ENCODE measurements at places on chromosomes 16 and 17. TPM values are rescaled to one million over a fixed set of nuclear protein-coding genes. Genes with fewer than 3 reads are reported as not detected.

GRCh38 chr17:43782913-43783680 lies 2.9 kb downstream of the CFAP97D1 start:
- DNase-seq: no peak

Gene PIRT
- not detected for total RNA-seq

- no peak for DNase-seq
Measured at GRCh38 chr16:53740476-53740875, 36.5 kb downstream of the FTO start.

Gene KRTAP1-5
- total RNA-seq: not detected

Gene C16orf89
- not detected for total RNA-seq

GRCh38 chr17:64328859-64329531 lies 61.7 kb downstream of the PECAM1 start:
- no peak for DNase-seq

GRCh38 chr17:48970865-48971687 lies 2.7 kb upstream of the GIP start:
- no peak for DNase-seq

Gene KRTAP4-9
- 73.5 TPM for total RNA-seq

DNA sequence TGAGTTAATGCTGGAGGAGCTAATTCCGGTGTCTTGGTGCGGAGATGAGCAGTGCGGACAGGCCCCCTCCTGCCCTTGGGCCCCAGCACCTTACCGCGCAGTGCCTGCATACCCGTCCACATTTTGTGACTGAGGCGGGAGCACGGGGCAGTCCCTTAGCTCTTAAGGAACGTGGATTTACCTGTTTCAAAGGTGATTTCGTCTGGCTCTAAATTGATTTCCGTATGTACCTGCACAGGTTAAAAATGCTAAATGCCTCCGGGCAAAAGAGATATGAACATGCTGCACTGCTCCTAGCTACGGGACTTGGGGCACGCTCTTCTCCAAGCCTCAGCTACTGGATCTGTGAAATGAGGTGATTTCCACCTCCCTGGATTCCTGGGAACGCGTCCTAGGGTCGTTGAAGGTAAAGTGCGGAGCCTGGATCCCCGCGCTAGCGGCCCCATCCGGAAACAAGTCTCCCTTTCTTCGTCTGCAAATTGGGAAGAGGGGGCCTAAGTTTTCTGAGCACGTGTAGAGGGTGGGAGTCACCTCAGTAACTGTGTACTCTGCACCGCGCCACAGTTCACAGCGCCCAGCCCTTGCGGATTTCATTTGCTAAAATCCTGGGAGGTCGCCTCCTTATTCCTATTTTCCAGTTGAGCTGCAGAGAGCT lies 669 bp upstream of the CRISPLD2 start:
- no peak for DNase-seq

GRCh38 chr16:89043636-89044417 lies 49.8 kb upstream of the ACSF3 start:
- no peak for DNase-seq

Gene KIF2B
- total RNA-seq: not detected

DNA sequence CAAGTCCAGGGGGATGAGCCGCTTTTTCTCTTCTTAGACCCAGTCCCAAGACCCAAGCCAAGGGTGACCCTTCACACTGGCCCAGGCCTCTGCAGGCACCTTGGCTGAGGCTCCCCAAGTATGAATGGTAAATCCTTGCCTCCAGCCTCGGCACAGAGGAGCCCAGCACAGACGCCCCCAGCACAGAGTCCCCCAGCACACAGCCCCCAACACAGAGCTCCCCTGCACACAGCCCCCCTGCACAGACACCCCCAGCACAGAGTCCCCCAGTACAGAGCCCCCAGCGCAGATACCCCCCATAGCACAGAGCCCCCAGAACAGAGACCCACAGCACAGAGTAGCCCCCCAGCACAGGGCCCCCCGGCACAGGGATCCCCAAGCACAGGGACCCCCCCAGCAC lies 1.0 kb upstream of the MCRIP2 start:
- DNase-seq: no peak

- DNase-seq: no peak
Measured at GRCh38 chr16:26594666-26595065, 472.1 kb upstream of the C16orf82 start.

Gene WFIKKN2
- 0.61 TPM for total RNA-seq

DNA sequence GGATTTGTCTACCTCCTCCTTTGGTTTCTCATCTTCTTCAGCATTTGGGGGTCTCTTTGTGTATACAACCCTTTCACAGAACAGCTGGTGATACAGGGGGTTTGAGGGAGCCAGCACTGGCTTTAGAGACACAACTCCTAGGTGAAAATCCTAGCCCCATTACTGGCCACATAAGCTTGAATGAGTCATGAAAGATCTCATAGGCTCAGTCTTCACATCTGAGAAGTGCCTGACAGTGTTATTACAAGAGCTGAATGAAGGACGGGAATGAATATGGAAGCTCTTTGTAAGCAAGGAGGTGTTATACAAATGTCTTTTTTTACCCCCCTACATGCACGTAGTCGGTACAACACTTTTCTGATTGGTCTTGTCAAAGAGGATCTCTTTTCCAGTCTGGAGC lies 1.7 kb upstream of the B4GALNT2 start:
- no peak for DNase-seq

DNA sequence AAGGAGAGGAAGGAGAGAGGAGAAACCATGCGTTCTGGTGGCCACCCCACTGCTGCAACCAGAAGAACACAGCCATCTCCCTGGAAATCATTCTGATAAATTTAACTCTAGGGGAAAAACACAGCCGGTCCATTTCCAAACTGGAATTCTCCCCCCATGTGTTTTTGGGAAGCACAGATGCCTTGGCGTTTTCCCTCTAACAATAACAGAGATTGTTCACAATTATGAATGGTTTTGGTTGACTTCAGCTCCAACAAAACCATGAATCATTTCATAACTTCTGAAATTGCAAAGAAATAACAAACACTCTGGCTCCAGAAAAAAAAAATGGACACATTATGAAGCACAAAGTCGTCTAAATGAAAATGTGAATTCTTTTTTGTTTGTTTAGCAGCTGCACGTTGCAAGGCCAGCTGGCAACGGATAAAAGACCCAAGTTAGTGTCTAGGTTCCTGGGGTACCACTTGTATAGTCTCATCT lies 46.2 kb downstream of the GNAO1 start:
- no peak for DNase-seq

Gene RHBDL3
- not detected for total RNA-seq

Gene OTOP3
- total RNA-seq: 2.3 TPM

Gene CHRNE
- 0.53 TPM for total RNA-seq

Gene CNGB1
- not detected for total RNA-seq

DNA sequence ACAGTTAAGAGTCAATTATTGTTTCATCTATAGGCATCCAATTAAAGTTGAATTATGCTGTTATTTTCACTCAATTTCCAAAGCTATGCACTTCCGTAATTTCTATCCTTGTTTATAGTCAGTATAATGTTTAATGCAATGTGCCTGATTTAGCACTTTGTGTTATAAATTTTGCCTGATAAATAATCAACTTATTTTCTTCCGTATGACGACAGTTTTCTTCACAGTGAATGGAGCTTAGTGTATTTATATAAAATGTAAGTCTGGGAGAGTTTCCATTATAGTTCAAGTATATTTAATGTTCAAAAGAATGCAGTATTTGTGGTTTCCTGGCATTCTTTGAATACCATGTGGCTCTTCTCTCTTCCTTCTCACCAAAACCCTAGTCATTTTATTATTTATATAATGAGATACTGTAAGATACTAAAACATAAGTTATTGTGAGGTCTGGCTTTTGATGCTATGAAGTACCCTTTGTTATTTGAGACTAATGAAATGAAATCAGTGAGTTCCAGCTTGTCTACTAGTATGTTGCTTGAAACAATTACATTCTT lies 240.6 kb downstream of the PRKCA start:
- DNase-seq: no peak

- no peak for DNase-seq
Measured at GRCh38 chr17:60141111-60142018, 8.4 kb upstream of the CA4 start.

Gene IGF2BP1
- total RNA-seq: not detected

Gene TTLL6
- not detected for total RNA-seq

Gene CDH1
- total RNA-seq: 185 TPM

- no peak for DNase-seq
Measured at GRCh38 chr17:33016920-33017319, 25.3 kb downstream of the SPACA3 start.

DNA sequence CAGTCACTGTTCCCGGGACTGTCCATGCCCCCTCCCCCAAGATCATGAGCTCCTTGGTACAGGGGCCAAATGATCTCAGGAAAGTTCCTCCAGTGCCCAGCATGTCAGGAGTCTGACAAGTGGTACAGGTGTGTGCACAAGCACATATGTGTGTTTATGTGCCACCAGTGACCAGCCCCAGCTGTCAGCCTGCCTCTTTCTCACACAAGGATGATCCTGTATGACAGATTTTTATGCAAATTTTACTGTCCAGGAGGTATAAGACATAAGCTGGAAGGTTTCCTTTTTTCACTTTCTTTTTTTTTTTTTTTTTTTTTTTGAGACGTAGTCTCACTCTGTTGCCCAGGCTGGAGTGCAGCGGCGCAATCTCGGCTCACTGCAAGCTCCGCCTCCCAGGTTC lies 31.4 kb upstream of the GFOD2 start:
- DNase-seq: no peak

Gene CLDN6
- not detected for total RNA-seq

DNA sequence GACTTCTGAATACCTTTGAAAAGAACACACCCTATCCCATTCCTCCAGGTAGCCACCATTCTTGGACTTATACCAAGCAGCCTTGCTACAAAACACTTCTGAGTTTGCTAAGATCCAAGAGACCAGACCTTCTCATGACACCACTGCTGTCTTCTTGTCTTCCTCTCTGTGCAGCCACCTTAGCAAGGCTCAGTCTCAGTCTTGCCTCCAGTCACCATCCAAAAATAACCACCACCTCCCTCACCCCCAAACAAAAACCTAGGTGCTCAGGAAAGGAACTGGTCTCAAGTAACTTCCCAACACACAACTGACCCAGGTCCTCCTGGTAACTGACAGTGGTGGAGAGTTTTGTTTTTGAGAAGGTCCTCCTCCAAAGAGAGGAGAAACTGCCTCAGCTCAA lies 90.9 kb upstream of the CORO6 start:
- DNase-seq: no peak

DNA sequence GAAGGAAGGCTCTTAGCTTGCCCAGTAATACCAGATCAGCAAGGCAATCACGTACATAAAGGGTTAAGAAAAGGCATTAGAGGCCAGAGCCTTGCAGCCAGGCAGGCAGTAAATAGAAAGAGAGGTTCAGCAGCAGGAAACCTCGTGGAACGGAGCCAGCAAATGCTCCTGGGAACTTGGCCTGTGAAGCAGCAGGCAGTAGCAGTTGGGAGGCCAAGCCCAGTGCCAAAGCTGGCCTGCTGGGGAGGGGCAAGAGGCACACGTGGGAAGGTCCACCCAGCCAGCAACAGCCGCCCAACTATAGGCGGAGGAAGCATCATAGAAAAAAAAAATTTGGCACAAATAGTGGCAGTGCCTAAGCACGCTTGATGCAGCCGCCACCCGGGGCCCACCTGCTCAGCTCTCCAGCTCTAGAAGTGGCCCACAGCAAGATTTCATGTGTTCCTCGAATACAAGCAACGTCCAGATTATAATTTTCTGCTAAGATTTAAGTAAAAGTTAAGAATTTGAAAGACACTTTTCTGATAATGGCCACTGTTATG lies 2339.5 kb downstream of the TP53TG3F start:
- no peak for DNase-seq

- DNase-seq: no peak
Measured at GRCh38 chr16:57606847-57607501, 21.5 kb upstream of the ADGRG1 start.

Gene SPECC1
- total RNA-seq: 24.2 TPM

GRCh38 chr16:12193692-12194091 lies 217.2 kb downstream of the SNX29 start:
- DNase-seq: no peak

DNA sequence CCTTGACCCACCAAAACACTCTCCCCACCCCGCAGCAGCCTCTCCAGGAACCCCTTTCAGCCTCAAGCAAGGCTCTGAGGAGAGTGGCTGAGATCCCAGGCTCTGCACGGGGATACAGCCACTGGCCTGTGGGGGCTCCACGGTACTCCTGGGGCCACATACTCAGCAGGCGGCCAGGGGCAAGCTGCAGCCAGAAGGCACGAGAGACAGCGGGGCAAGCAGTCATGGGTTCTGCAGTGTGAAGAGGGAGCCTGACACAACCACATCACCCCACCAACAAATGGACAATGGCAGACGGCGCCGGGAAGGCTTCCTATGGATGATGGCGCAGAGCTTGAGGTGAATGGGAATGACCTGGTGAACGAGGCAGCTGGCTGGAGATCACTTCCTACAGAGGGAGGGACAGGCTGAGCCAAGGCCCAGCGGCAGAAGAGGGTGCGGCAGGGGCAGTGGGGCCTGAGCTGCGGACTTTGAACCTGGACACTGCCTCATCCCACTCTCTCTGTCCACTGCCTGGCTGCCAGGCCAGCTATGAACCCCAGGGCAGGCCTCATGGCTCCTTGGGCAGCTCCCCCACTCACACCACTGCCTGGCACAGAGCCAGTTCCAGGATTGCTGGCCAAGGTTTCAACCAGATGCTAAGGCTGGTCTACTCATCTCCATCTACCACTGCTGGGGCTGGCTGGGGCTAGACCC lies 10.8 kb upstream of the BCAR1 start:
- peak; percentile 90 for DNase-seq

DNA sequence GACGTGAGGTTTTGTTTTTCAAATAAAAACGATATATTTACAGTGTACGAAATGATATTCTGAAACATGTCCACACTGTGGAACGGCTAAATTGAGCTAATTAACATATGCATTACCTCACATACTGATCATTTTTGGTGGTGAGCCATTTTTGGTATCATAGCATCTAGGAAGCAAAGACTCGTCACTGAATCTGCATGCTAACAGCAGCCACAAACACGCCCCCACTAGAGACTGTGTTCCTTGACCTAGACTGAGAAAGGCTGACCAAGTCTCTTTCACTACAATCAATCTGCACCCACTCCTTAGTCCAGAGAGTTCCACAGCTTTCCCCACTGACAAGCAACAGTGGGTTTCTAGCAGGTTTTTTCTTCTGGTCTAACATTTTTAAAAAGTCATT lies 29.5 kb downstream of the NPLOC4 start:
- no peak for DNase-seq

Gene LPO
- 0.59 TPM for total RNA-seq

- DNase-seq: no peak
Measured at GRCh38 chr17:14197586-14197985, 39.1 kb downstream of the CDRT15 start.

- DNase-seq: no peak
Measured at GRCh38 chr17:47605011-47605410, 44.7 kb upstream of the KPNB1 start.

- DNase-seq: peak; percentile 20
Measured at GRCh38 chr17:33871720-33872540, 383.2 kb upstream of the CCL2 start.

- no peak for DNase-seq
Measured at GRCh38 chr17:35046740-35047283, 16.7 kb downstream of the RFFL start.

Gene KRTAP9-8
- 0.47 TPM for total RNA-seq

Measured in lower leg skin (tissue), 4 donors.